ENCODE measurements at places on chromosomes 3 and 15. TPM values are rescaled to one million over a fixed set of nuclear protein-coding genes. Genes with fewer than 3 reads are reported as not detected.

GRCh38 chr15:60960517-60960916 lies 268.6 kb downstream of the RORA start:
- peak; percentile 25 for DNase-seq

GRCh38 chr3:56783644-56784447 lies 17.9 kb downstream of the ARHGEF3 start:
- DNase-seq, result peak; percentile 27

DNA sequence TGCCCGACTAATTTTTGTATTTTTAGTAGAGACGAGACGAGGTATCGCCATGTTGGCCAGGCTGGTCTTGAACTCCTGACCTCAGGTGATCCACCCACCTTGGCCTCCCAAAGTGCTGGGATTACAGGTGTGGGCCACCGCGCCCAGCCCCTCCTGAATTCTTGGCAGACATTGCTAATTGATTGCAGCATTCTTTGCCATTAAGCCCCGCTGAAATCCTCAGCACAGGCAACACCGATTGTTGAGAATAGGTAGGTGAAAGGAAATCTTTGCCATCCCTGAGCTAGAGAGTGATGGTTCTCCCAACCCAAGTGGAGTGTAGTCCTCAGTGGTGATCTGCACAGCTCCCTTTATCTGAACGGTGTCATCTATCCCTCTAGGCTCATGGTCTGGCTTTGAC lies 1.6 kb downstream of the MAN2A2 start:
- no peak for DNase-seq

- DNase-seq, result no peak
These were observed 82.5 kb upstream of the PSMD6 start for GRCh38 chr3:64105816-64106215.

Gene PARP15
- 2.4 TPM for polyA plus RNA-seq

Gene GPR62
- not detected for polyA plus RNA-seq

GRCh38 chr15:41105348-41106334 lies 10.4 kb downstream of the INO80 start:
- no peak for DNase-seq

Gene GRK7
- not detected for polyA plus RNA-seq

DNA sequence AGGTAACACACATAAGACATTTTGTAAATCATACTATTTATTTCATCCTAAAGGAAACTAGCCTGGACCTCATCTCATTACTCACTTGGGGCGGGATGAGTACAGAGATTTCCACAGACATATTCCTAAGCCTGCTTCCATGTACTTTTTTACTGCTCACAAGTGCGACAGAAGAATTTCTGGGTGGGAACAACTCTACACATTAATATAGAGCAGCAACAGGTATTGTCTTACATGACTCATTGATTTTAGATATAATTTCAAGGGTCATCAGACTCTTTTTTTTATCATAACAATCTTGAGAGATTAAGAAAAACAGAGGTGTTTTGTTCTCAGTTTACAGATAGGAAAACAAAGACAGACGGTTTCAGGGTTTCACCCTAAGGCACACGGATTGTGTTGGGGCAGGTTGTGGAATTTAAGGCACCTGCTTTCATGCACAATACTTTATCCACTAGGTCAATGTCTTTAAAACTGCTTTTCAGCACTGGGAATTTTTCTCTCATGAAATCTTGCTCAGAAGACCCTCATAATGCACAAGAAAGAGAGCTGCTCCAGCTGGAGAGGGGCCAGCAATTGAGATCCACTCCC lies 186.7 kb upstream of the CDIN1 start:
- no peak for DNase-seq

DNA sequence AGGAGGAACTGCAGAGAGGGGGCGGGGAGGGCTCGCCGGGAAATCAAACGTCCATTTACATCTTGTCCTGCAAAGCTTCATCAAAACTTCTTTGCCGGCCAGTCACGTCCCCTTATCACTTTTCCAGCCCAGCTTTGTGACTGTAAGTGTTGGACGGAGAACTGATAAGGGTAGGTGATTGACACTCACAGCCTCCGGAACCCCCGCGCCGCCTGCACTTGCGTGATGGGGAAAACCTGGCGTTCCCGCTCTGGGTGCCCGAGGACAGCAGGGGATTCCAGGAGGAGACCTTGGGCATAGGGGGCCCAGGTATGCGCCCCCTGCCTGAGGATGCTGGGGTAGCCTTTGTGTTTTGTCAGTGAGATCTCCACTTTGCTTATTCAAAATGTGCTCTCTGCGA lies 72.8 kb upstream of the ANKRD34C start:
- DNase-seq, result no peak

DNA sequence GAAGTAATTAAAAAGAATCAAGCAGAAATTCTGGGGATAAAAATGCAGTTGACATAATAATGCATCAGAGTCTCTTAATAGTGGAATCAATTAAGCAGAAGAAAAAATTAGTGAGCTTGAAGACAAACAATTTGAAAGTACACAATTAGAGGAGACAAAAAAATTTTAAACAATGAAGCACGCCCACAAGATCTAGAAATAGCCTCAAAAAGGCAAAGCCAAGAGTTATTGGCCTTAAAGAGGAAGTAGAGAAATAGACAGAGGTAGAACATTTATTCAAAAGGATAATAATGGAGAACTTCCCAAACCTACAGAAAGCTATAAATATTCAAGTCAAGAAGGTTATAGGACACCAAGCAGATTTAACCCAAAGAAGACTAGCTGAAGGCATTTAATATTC lies 113.3 kb downstream of the TBC1D2B start:
- no peak for DNase-seq

DNA sequence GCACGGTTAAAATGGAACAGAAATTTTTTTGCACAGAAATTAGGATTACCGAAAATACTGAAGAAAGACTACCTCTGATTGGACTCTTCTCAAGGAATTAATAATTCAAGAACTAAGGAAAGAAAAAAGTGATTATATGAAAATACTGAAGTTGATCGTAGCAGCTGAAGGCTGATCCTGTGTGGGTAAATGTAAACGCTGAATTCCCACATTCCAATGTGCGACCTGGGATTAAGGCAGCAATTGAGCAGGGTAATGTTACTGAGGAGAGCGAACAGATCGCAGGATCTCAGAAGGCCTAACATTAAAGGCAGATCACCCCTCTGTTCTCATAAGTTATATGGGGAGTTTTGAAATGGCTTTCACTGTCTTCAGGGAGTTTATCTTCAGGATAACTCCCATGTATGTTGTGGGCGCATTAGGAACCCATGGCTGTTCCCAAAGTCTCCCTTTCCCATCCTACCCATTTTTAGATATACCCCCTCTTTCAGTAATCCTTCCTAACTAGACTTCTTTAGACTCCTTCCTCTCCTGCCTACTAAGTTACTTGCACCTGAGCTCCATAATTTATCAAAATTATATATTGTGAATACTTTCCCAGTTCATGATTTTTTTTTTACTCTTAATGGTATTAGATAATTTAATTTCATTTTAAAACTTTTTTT lies 1.0 kb upstream of the UBL7 start:
- DNase-seq, result no peak

Gene SHC4
- polyA plus RNA-seq, result not detected

Gene CA12
- 1.5 TPM for polyA plus RNA-seq

- no peak for DNase-seq
These were observed 59.6 kb downstream of the COL6A6 start for GRCh38 chr3:130576375-130577266.

DNA sequence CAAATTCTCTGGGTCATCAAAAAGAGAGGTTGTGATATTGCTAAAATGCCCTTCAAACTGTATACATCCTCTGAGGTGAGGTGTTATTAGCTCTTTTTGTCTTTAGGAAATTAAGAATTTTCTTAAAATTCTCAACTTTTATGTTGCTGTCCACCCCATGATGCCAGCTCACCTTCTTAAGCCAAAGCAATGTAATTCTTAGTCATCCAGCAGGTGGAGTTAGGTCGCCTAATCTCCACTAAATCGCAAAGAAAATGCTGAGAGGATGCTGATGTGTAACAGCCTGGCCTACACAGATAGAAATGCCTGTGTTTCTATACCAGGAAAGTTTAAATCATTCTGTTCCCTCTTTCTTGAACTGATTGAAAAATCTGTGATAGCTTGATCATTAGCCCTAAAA lies 770.2 kb upstream of the ALCAM start:
- peak; percentile 41 for DNase-seq

GRCh38 chr15:89732451-89733172 lies 18.4 kb downstream of the MESP1 start:
- DNase-seq, result no peak

- DNase-seq, result no peak
These were observed 18.4 kb downstream of the TFRC start for GRCh38 chr3:196063456-196063855.

Gene GOLGA6L26
- polyA plus RNA-seq, result not detected

- no peak for DNase-seq
These were observed 43.8 kb downstream of the SLC2A2 start for GRCh38 chr3:170982733-170983132.

- no peak for DNase-seq
These were observed 403.2 kb downstream of the ZIC1 start for GRCh38 chr3:147812186-147812911.

DNA sequence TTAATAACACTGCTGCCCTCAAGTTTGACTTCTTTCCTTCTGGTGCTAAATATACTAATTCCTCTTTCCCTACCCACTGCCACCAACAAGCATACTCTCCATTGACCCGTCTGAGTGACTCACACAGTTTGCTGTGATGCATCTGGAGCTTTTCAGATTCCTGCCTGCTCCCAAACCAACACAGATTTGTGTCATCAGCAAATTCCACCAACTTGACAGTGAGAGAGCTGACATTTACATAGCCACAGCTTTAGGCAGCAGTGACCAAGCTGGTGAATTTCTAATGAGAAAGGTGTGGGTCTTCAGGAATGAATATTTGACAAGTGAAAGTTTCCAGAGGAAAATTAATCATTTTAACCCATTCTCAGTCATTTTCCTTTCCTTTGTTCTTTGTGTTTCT lies 96.5 kb upstream of the PRICKLE2 start:
- DNase-seq, result no peak

Gene OCA2
- 2.4 TPM for polyA plus RNA-seq

- DNase-seq, result no peak
These were observed 20.4 kb upstream of the PARL start for GRCh38 chr3:183904833-183905780.

DNA sequence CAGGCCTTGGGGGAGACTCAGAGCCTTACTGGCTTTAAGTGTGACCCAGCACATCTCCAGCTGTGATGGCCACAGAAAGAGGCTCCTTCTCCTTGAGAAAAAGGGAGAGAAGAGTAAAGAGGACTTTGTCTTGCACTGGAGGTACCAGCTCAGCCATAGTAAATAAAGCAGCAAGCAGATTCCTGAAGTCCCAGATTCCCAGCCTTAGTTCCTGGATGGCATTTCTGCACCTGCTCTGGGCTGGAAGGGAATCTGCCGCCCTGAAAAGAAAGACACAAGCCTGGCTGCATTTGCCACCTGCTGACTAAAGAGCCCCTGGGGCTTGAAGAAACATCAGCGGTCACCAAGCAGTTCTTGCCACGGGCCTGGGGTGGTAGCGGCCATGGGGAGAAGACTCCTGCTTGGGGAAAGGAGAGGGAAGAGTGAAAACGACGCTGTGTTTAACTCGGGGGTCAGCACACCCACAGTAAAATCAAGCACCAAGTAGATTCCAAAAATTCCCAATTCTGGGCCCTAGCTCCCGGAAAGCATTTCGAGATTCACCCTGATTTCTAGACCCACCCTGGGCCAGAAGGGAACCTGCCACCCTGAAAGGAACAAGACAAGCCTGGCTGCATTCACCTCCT lies 24.2 kb upstream of the TNK2 start:
- no peak for DNase-seq

- DNase-seq, result no peak
These were observed 2.9 kb downstream of the ZNF774 start for GRCh38 chr15:90354986-90355385.

DNA sequence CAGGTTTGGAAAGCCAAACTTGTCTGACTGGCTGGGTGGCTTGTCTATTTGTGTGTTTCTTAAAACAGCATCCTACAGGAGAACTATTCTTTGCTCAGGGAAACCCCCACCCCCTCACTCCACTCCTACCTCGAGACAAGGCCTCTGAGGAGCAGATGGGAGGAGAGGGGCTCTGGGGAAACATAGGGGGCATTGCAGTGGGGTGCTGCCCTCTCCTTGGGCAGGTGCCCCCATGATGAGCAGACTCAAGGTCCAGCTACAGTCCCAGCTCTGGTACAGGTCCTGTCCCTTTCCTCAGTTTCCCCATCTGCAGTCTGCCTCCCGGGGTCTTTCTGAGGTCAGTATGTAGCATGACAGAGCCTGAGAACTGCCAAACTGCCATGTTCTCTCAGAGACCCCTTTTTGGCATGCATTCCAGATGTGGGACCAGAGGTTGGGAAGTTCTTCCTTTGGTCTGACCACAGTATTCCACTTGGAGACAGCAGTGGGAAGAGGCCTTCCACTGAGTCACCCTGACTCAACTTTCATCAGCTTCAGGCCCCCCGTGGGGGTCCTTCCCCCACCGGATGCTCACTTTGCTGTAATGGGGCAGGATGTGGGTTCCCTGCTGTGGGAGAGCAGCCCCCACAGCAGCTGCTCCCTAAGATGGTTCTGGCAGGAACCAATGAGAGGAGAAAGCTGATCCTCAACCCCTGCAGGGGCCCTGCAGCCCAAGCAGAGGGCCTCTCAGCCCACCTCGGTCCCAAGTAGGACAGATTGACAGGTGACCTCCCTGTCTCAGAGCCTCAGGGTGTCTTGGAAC lies 32.3 kb upstream of the CYP11A1 start:
- DNase-seq, result no peak

Gene XPC
- polyA plus RNA-seq, result 22.3 TPM

DNA sequence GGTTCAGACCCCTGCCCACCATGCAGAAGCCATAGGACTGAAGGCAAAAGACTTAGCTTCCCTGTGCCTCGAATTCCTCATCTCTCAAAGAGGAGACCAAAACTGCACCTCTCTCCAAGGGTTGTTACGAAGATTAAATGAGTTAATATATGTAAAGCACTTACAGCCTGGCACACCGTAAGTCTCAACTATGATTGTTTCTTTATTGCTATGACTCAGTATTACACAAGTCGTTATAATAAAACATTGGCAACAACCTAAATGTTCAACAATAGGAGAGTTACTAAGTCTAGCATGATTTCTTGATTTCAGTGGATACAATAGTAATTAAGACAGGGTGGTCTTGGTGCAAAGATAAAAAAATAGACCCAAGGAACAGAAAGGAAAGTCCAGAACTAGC lies 19.6 kb upstream of the FGD5 start:
- no peak for DNase-seq

GRCh38 chr3:169158379-169158778 lies 505.1 kb downstream of the MECOM start:
- no peak for DNase-seq

DNA sequence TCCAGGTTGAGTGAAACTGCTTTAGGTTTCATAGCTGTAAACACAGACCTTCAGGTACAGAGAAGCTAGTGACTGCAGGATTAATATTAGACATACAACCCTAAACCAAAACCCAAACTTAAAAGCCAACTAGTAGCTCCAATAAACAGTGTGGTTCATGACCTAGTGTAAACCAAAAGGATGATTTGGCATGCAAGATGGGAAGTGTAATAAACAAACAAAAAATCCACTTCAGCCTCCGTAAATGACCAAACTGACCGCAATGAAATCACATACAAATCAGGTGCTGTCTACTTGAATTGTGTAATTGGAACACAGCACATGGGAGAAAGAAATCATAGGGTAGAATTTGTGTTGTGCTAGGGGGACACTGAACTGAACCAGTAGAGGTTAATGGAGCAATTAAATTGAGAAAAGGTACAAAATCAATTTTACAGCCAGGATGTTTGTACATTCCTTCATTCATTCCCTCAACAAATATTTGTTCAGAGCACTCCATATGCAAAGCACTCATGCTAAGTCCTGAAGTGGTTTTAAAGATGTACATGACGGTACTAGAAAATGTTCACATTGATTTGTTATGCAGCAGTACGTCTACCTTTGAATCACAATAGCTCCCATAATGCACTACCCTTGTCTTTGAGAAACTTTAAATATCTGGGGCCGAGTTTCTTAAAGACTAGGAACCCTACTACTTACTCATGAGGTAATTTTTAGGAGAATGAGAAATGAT lies 21.4 kb upstream of the CHST2 start:
- no peak for DNase-seq
